NCI-H446 (cell line): ENCODE measurements at places on chromosomes 4 and X.

DNA sequence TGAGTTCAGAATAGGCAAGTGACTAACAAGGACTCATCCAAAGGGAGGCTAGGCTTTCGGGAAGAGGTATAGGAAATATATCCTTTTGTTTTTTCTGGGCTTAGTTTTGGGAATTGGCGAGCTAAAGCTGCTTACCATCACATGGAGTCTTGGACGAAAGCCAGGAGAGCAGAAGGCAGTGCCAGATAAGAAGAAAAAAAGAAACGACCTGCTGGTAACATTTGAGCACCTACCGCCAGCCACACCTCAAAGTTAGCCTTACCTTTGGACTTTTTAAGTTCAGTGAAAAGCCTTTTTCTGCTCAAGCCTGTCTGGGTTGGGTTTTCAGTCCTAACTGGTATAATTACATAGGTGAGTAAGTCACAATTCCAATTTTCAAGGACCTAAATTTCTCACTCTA is 85.1 kb upstream of the LCORL start:
- peak; percentile 24 for DNase-seq

- no peak for DNase-seq
Observed at GRCh38 chr4:76570141-76570973, 135.3 kb downstream of the SHROOM3 start.

GRCh38 chrX:66728818-66729271 is 90.0 kb upstream of the EDA2R start:
- no peak for DNase-seq

DNA sequence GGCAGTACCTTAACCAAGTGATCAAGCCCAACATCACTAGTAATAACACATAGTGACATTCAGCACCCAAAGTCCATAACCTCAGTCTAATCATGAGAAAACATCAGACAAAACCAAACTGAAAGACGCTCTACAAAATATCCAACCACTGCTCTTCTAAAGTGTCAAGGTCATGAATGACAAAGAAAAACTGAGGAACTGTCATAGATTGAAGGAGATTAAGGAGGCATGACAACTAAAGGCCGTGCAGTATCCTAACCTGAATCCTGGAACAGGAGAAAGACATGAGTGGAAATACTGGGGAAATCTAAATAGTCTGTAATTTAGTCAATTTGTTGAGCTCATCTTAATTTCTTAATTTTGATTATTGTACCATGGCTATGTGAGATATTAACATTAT is 38.2 kb upstream of the EXOC1L start:
- DNase-seq = no peak

DNA sequence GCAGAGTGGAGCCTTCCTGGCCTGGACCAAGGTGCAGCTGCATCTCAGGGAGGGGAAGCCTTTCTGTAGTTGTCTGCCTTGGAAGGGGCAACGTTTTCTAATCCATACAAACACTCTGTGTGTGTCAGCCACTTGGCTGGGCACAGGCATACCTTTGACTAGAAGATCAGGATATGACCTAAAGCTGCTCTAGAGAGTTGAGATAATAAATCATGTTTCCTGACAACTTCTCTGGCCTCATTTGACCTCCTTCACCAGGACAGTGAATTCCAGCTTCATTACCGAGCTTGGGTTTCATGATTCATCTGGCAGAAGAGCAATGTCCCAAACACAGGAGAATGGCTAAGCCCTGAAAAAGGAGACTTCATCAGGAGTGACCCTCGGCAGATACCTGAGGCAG is 89.6 kb upstream of the KIT start:
- DNase-seq = no peak

DNA sequence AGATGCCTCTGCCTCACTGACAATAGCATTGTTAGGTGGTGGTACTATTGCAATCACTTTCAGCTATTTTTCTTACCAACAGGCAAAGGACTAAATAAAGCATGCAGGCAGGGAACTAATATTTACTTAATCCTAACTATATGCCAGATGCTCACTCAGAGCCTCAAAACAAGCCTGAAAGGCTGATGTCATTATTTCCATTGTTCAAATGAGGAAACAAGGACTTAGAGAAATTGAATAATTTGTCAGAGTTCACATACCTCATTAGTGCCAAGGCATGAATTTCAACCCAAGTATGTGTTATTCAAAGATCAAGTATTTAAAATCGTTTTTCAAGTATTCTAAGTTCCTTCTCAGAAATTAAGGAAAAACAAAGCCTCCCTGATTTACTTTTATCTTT is 374.9 kb upstream of the TECRL start:
- peak; percentile 46 for DNase-seq

GRCh38 chr4:76897536-76898384 is at the start of gene SOWAHB:
TSS of gene SOWAHB (minus strand) at chr4:76898144. CDS start at chr4:76897849, 295 bp downstream.
- DNase-seq = no peak

DNA sequence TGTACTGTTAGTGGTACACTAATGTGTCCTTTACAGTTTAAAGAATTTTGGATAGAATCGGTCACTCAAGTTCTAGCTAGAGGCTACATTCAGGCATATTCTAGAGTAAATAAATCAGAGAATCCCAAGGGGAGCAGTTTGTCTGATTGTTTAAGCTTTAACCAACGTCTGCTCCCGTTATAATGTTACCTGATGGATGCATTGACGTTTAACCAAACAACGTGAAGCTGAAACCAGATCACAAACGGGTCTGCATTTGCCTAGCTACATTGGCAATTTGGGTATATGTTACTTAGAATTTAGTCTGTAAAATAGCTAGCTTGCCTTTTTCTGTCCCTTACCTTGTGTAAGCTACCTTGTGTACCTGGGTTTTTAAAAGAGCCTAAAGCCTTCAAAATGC is 1.6 kb downstream of the PI4K2B start:
- DNase-seq = no peak

GRCh38 chr4:162852642-162853041 is 314.0 kb downstream of the NAF1 start:
- no peak for DNase-seq

GRCh38 chrX:13825178-13825762 is 8.4 kb upstream of the GPM6B start:
- DNase-seq = no peak

DNA sequence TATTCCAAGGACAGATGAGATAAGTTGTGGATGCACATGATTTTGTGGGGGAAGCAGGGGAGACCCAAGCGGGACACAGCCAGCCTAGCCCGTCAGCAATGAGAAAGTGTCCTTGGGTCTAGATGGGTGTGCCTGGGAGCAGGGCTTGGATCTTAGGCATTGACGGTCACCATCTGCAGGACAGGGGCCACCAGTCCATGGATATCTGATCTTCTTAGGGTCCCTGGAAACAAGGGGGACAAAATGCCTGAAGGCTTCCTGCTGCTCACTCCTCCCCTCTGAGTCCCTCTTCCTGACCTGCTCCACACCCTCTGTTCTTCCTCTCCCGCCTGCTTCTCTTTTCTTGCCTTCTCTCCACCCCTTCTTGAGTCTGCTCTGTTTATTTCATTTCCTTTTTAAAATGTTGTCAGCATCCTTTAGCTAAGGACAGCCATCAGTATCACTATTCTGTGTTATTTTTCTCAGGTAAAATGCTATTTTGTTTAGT is 298.4 kb downstream of the RAPGEF2 start:
- no peak for DNase-seq

GRCh38 chr4:22607382-22607781 is 85.4 kb upstream of the GBA3 start:
- DNase-seq = no peak

DNA sequence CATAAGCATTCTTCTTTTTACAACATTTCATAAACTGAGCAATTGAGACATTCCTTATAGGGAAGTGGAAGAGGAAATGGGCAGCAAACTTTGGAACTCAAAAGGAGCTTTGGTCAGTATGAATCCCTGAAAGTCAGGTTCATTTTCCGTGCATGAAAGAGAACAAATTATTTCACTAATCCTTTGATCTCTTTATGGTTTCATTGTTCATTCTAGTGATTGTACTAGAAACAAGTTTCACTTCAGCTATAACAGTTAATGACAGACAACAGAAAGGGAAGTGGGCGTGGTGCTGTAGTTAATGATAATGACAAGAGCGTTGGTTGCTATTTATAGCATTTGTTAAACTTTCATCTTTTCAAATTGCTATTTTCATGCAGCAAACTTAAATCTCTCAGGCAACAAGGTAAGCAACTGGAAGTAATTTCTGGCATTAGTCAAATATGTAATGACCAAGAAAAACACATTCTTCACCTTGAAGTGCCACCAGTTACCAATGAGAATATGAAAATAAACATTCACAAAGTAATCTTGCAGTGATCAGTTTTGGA is 98.4 kb downstream of the AREG start:
- DNase-seq = no peak

GRCh38 chrX:30283456-30284200 is 25.6 kb downstream of the NR0B1 start:
- DNase-seq = no peak

- no peak for DNase-seq
Observed at GRCh38 chr4:185352741-185353140, 43.0 kb downstream of the LRP2BP start.

DNA sequence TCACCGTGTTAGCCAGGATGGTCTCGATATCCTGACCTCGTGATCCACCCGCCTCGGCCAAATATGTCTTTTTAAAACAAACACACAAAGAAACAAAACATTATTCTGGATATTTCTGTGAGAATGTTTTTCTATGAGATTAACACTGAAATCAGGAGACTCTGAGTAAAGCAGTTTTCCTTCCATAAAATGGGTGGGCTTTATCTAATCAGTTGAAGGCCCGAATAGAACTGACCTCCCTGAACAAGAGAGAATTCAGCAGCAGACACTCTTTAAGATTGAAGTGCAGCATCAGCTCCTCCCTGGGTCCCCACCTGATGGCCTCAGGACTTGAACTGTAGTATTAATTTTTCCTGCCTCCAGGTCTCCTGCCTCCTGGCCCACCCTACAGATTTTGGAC is 22.4 kb upstream of the SOD3 start:
- DNase-seq = no peak

DNA sequence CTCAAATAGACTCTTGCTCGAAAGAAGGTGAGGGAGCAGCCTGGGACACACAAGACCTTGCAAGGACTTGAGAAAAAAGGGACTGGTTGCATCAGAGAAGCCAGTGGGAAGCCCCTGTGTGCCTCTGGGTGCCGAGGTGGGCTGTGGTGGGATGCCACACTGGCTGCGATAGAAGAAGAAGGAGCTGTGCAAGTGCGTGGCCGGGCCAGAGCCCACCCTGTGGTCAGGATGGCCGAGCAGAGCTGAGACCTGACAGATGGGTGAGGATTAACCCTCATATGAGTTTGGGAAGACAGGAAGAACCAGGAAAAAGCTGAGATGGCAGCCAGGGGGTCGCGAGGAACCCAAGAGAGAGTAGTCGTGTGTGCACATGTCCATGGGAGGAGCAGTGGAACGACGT is 44.6 kb upstream of the HGFAC start:
- DNase-seq = no peak

GRCh38 chr4:124958847-124959246 is 246.3 kb upstream of the ANKRD50 start:
- no peak for DNase-seq

- peak; percentile 74 for DNase-seq
Observed at GRCh38 chrX:108312957-108313356, 125.3 kb downstream of the COL4A6 start.

DNA sequence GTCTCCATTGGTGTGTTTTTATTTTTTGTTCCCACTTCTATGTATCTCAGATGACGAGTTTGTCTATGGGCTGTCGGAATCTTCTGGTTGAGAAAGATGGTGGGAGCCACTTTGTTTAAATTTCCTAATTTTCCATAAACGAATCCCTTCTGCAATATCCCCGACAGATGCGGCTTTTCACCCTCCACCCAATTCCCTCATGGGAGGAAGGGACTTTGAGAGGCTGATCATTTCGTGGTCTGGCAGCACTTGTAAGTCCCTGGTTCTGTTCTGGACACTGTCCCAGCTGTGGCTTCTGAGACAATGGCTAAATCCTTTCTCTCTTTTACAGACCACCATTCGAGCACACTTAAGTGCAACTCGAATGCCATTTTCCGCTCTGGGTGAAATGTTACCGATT is 72.2 kb upstream of the PUDP start:
- no peak for DNase-seq

- peak; percentile 54 for DNase-seq
Observed at GRCh38 chrX:97267396-97268181, 383.9 kb downstream of the RPA4 start.

- DNase-seq = peak; percentile 55
Observed at GRCh38 chrX:30735839-30736238, 82.6 kb downstream of the GK start.

- no peak for DNase-seq
Observed at GRCh38 chr4:76960014-76960413, 10.5 kb downstream of the SEPTIN11 start.

DNA sequence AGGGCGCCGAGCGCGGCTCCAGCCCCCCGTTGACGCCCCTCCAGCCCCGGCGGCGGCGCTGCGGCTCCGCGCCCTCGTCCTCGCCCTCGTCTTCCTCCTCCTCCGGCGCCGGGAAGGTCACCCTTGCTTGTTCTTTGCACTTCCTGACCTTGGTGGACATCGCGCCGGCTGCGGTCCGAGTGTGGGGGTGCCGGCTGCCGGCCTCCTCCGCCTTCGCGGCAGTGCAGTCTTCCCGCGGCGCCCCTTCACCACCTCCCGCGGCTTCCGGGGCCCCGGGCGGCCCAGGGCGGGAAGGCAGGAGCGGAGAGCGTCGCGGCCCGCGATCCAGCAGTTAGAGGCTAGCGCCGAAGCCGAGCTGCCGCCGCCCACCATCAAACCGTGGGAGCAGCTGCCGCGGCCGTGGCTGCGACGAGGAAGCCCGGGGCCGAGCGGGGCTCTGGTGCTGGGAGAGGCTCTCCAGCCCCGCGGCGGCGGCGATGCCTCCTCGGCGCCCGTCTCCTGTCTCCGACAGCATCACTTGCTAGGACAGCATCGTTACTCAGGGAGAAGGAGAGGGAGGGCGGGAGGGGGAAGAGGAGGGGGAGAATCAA is at the start of gene TRPC3:
Gene TRPC3 (minus strand): TSS at position 540 of the 590 bp plus-strand sequence. CDS start 380 bp downstream, at position 160.
- DNase-seq = no peak

DNA sequence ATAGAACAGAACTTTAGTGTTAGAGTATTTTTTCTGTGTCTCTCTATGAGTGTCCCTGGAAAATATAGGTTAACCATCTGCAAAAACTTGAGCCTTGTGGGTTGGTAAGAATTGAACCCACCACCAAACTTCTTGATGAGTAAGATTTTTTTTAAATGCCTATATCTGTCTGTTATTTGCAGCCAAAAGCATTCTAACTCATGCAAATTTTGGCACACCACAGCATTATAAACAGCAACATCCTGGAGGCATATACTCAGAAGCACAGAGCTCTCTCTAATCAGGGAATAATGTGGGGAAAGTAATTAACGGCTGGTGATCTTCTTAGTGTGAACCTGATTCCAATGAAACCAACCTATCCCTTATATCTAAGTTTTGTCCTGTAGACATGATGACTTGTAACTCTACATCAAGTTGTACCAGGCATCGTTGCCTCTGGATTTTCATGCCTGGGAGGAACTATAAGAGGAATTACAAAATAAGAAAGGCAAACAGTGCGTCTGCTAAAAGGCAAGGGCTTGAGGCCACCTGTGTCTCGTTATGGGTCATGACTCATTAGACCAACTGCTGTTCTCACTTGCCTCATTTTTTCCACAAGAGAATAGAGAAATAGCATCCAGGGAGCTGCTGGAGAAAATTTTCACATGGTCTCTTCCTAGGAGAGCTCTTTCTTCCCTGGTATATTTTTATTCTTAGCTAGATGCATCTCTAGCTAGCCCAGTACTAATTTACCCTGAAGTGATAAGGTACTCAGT is 202.4 kb downstream of the CHIC2 start:
- DNase-seq = no peak

- no peak for DNase-seq
Observed at GRCh38 chr4:111754003-111754402, 391.3 kb upstream of the FAM241A start.
